ENCODE measurements at places on chromosomes 4 and X.
A peak's percentile ranks its signal among the peaks of the same experiment; 100 is the strongest.

DNA sequence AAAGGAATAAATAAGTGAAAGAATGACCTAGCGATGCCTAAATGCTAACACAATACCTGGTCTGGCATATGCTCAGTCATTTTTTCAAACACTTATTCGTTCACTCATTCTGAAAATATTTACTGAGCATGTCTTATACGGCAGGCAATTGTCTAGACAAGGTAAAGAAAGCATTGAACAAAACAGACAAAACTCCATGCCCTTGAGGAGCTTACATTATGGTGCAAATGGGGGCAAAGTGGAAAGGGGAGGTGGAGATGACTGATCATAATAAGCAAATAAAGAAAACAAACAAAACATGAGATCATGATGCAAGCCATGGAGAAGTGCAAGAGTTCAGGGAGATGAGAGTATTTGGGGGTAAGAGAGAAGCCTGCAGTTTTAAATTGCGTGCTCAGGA is 334.6 kb upstream of the PPARGC1A start:
- DNase-seq, result no peak

DNA sequence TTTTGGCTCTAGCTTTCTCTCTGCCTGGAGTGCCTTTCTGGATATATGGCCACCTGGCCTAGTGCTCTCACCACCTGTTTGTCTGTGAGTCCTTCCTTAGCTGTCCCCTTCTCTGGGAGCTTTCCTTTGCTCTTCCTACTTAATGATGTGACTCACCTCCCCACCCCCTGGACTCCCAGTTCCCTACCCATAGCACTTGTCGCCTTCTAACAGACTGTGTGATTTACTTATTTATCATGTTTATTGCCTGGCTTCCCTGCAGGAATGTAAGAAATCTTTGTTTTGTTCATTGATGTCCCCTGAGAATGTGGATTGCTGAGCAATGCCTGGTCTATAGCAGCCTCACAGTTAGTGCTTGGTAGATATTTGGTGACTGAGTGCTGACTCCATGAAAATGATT is 18.9 kb downstream of the ADD1 start:
- DNase-seq, result peak; percentile 81

DNA sequence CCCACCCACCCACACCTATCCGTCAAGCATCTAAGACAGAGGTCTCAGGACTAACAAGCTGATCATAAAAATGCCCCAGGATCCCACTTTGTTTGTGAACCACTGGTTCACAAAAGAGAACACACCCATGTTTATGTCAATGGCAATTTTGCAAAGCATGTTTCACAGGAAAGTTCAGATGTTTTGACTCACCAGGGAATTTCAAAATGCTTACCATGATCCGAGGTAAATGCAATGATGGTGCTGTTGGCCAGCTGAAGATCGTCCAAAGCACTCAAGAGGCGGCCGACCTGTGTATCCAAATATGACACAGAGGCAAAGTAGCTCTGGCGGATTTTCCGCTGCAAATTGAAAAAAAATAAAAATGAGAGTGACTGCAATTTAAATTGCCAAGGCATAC is 15.0 kb downstream of the IDS start:
- no peak for DNase-seq

DNA sequence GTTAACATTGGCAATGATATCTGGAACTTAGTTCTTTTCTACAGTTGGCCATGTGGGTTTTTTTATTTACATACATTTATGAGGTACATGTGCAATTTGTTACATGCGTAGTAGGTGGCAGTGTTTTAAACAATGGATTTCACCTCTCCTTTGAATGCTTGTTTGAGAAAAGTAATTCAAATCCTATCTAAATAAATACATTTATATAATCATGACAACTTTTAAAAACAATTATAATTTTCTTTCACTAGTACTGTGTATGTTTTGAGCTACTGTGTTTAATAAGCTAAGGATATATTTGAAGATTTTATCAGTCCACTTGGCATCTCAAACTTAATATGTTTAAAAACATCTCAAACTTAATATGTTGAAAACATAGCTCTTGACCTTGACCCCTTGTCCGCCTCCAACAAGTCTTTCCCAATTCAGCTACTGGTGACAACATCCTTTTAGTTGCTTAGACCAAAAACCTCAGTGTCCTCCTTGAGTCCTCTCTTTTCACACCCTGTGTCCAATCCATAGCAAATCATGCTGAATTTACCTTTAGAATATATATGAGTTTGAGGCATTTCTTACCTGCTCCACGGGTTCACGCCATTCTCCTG is 14.5 kb downstream of the GUCY1B1 start:
- no peak for DNase-seq

GRCh38 chr4:109214622-109215301 is 87.7 kb downstream of the COL25A1 start:
- peak; percentile 16 for DNase-seq

GRCh38 chr4:41429280-41429669 is 108.7 kb upstream of the LIMCH1 start:
- DNase-seq, result no peak

GRCh38 chr4:82588771-82589270 is 27.0 kb upstream of the TMEM150C start:
- no peak for DNase-seq

GRCh38 chr4:68249434-68249833 is 3.9 kb upstream of the TMPRSS11B start:
- no peak for DNase-seq

DNA sequence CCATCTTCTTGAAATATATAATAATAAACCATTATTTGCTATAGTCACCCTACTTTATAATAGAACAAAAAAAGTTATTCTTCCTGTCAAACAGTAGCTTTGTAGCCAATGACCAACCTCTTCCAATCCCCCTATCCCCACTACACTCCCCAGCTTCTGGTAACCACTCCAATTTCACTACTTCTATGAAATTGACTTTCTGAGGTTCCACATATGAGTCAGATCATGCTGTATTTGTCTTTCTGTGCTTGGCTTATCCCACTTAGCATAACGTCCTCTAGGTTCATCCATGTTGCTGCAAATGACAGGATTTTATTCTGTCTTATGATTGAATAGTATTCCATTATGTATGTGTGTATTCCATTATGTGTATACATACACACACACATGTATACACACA is 809.7 kb upstream of the NDST4 start:
- DNase-seq, result no peak

DNA sequence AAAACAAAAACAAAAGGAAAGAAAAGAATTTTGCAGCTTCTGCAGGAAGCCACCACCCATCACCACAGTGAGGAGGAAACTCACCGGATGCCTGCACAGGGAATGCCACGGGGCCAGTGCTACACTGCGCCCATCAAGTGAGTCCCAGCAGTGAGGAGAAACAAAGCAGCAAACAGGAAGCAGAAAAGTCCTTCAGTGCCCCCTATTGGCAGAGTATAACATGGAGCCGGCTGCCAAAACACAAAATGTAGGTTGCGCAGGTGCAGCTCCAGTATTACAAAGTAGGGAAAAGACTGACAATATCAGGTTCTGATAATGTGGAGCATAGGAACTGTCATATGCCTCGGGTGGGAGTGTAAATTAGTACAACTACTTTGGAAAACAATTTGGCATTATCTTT is 23.3 kb upstream of the SCML2 start:
- peak; percentile 26 for DNase-seq

DNA sequence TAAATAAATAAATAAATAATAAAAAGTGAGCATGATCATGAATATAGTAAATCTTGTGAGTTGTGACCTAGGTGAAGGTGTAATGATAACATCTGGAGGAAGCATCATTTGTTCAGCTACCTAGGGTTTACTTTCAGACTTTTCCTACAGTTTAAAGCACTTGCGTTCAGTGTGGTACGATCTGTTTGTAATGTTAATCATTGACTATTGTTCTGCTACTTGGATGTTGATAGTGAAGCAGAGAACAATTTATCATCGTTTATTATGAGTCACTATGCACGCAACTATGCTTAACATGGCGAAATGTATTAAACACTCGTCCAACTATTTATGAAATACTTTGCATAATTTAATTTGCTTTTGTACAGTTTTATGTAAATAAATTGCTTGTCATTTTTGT is 426.2 kb downstream of the PCDH7 start:
- no peak for DNase-seq

GRCh38 chrX:24498181-24498580 is 33.1 kb downstream of the PDK3 start:
- DNase-seq, result peak; percentile 63

DNA sequence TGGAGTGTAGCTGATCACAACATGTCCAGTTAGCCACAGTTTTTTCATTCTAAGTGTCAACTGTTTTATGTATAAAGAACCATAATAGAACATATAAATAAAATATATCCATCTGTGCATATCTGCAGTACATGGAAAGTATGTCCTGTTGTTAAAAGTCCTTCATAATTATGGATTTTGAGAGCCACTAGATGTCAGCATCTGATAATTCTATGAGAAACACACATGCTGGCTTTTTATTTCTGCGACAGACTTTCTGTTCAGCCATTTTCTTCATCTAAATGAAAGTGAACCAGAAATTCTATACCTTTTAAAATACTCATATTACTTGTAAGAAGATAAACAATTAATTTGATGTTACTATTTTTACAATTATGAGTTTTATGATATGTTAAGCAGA is 251.5 kb downstream of the GPM6A start:
- DNase-seq, result peak; percentile 68

GRCh38 chrX:34144246-34144645 is 12.1 kb upstream of the FAM47A start:
- no peak for DNase-seq

DNA sequence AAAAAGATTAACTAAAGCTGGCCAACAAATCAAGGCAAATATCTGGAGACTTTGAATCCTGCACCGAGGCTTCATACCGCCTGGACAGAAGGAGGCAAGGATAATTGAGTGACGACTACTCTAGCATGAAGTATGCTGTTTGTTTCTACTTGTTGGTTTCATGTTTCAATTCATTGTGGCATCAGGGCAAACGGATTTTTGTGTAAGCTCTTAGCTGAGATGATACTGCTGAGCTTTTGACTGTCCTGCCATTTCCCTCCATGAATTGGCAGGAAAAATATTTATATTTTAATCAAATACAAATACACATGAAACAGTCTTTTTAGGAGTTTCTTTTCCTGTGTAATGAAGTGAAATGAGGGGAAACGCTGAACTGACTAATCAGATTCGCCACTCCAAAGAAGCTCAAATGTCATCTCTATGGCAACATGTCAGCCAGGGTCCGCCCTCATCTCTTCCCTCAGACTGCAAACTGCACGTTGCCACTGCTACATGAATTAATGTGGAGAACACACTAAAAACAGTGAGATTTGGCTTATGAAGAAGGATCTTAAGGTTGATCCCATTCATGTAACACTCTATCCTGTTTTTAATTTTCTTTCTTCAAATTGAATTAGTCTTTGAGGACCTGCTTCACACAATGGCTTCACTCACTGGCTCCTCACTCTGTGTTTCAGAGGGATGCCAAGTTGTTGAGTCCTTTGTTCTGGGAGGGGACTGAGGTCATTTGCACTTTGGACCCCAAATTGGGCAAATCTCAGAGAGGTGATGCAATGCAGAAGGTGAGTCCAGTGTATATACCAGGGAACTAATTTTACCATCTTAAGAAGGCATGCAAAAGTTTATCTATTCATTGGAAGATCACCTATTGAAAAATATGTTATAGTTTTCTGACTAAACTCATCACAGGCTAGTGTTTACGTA is 149.6 kb upstream of the MID1 start:
- DNase-seq, result peak; percentile 49

GRCh38 chrX:123731987-123732669 is 724 bp downstream of the THOC2 start:
- peak; percentile 34 for DNase-seq

DNA sequence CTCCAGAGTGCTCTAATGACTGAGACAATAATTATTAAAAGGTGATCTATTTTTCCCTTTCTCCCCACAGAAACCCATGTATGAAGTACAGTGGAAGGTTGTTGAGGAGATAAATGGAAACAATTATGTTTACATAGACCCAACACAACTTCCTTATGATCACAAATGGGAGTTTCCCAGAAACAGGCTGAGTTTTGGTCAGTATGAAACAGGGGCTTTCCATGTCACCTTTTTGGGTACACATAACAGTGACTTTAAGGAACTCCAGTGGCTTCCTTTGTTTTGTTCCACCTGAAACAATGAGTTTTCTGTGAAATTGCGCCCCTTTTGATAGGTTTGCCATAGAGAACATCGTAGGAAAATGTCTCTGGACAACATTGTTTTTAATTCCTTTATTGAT is 69.6 kb downstream of the KIT start:
- no peak for DNase-seq

GRCh38 chrX:143580266-143580665 is 55.6 kb downstream of the SLITRK4 start:
- DNase-seq, result no peak

DNA sequence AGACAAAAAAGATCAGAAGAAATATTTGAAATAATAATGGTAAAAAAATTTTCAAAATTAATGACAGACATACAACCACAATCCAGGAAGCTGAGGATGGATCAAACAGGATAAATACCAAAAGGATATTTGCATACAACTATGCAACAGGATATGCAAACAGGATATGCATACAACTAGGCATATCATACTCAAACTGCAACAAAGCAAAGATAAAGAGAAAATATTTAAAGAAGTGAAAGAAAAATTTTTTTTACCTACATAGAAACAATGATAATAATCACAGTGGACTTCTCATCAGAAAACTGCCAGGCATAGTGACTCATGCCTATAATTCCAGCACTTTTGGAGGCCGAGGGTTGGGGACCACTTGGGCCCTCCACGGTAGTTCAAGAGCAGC is 11.3 kb upstream of the DHX15 start:
- no peak for DNase-seq

DNA sequence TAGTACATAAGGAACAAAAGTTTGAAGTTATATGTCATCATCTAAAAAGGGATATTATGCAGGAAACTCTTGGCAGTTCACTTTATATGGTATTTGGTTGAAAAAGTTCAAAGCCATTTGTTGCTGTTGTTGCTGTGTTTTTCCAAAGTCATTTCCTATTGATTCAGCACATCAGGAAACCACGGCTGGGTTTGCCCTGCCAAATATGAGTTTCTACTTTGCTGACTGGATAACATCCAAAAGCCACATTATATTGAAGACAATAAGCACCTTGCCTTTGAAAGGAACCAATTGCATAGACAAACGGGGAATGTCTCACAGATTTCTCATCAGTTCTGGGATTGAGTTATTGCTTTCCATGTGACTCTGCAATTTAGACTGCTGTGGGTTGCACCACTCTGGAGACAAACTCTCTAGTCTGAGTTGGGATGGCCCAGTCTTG is 206.1 kb downstream of the SLC39A8 start:
- DNase-seq, result peak; percentile 91

GRCh38 chr4:70996018-70996360 is 2.5 kb downstream of the DCK start:
- no peak for DNase-seq

GRCh38 chr4:1459722-1460511 is 53.7 kb upstream of the NKX1-1 start:
- no peak for DNase-seq

GRCh38 chr4:165440415-165441158 is 61.8 kb downstream of the CPE start:
- peak; percentile 86 for DNase-seq

- no peak for DNase-seq
These were observed 220.6 kb downstream of the SNCA start for GRCh38 chr4:89616382-89616781.

- no peak for DNase-seq
These were observed 53.9 kb upstream of the RPS6KA3 start for GRCh38 chrX:20320461-20321159.

Measured in astrocyte of the hippocampus (primary cell).